ENCODE measurements at places on chromosomes 6 and 20.

DNA sequence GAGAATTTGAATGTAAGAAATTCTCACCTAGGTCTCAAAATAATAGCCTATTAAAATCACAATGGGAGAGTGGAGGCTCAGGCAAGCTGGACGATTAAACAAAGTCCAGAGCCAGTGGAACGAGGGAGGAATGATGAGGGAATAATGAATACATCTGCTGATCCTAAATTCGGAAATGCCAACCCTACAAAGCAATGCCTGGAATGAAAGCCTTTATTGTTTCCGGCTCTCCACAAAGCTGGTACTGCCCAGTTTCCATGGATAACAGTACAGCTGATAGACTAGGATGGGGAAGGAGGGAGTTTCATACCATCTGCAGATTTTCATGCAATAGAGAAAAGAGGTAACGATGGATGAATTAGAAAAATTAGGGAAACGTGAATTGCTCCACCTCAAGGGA lies 356.1 kb downstream of the CBLN4 start:
- no peak for DNase-seq

DNA sequence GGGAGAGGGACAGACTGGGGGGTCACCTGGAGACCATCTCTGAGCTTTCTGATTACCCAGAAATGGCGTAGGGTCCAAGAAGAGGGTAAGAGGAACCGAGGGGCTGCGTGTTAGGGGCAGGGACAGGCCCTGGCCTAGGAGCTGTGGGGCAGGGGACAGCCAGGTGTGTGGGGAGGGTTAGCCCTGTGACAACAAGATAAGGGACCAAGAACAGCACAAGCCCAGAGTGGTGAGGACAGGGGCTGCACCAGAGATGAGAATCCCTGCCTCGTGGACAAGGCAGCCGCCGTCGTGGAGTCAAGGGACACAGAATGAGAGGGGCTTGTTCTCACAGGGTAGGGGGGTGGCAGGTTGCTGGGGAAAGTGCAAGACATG lies 449 bp upstream of the AVP start:
- DNase-seq, result no peak

DNA sequence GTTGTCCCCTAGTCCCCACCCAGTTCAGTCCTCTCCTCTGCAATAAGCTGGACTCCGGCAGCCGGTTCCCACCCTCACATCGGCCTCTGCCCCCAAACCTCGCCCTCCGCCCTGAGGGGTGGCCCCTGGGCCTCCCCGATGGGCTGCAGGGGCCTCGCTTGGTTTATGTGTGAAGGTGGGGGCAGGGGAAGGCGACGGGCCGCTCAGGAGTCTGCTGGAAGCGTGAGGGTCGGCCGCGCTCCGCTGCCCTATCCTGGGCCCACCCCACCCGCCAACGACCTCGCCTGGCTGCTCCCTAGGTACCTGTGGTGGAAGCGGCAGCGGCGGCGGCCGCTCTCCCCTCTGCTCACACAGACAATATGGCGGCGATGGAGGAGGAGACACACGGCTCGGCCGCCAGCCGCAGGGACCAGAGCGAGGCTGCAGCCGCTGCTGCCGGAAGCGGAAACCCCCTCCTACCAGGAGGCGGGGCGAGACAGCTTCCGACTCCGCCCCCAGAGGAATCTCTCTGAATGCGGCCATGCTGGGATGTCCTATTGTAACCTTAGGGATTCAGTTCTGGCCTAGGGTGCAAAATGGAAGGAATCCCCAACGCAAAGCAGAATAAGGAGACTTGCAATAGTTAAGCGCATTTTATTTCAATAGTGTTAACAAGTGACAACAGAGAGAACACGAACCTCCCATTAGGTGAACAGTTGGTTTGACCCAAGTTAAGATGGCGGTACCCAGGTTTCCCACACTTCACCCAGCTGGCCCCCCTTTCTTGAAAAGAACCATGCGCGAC lies at the start of gene CSNK2A1:
TSS of gene CSNK2A1 (minus strand) at position 422 of the 784 bp plus-strand sequence. CDS start 35,239 bp downstream, outside the sequence.
- DNase-seq, result peak; percentile 95

GRCh38 chr6:101266063-101266462 lies 127.4 kb upstream of the GRIK2 start:
- peak; percentile 7 for DNase-seq

- DNase-seq, result no peak
Measured at GRCh38 chr6:118780668-118781067, 113.3 kb upstream of the ASF1A start.

DNA sequence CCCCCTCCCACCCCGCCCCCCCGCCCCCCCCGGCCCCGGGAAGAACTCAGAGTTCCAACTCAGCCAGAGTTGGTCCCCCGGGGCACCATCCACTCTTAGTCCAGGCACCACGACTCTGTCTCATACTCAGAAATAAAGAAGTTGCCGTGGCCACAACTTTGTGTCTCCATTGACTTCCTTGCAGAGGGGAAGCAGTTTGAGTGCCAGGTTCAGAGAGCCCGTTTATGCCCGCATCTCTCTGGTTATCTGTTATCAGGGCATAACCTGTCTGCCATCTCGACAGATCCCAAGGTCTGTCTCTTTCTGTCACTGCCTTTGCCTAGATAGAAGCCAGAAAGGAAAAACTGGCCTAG lies 605 bp downstream of the CDC5L start:
- no peak for DNase-seq

DNA sequence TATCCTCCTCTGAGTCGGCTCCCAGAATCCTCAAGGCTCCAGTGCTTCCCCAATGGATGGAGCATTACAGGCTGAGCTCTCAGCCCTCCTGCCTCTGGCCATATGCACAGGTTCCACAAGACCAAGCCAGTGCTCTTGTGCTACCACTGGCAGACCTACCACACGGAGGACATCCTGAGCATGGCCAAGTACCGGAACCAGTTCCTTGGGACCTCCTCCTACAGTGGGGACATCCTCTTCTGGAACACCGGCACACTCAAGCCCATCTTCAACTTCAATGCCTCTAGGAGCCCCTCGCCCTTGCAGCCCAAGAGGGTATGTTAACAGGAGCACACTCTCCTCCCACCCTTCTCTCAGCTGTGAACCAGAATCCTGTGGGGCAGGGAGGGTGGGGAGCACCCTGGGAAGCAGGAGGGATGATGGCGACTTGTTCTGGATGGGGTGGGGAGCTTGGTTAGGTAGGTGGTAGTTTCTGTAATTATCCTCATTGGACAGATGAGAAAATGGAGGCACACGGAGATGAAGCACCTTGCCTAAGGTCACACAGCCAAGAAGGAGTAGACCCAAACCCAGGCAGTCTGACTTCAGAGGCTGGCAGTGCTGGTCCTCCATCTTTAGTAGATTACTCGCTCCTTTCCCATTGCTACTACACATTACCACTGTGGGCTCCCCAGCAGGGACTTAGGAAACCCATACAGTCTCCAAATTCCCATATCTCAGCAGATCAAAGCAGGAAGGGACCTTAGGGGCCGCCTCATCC lies 58.6 kb downstream of the EFCAB8 start:
- no peak for DNase-seq

DNA sequence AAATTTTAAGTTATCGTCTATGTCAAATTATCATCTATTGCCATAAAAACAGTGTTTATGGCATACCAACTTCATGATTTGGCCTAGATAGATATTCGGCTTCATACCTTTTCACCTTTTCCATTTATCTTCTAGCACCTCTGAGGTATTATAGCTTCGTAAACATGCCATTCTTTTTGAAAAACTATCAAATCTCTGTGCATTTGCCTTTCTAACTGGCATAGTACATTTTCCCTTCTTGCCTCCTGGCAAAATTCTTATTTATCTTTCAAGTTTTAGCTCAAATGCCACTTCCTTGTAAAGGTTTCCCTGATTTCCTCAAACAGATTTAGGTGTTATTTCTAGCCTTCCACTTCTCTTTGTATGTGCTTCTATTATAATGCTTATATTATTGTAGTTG lies 7.0 kb upstream of the REV3L start:
- no peak for DNase-seq

- no peak for DNase-seq
Measured at GRCh38 chr6:21102201-21102600, 491.4 kb upstream of the SOX4 start.

DNA sequence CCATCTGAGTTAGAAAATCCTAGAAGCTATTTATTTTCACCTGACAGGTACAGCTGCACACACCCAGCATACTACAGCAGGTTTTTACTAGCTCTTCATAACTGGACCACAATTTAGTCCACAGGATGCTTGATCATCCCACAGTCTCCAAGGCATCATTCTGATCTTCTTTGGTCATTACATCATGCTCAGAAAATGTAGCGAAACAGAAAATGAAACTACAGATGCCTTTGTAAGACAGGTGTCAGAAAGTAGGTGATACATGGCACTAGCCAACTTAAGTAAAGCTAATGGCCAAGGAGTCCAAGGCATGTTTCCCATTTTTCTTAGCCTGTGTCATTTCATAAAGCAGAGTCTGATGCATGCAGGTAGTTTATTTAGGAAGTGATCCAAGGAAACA lies 102.3 kb downstream of the HTR1B start:
- DNase-seq, result no peak

GRCh38 chr20:33460711-33461110 lies 17.1 kb upstream of the SNTA1 start:
- DNase-seq, result no peak

DNA sequence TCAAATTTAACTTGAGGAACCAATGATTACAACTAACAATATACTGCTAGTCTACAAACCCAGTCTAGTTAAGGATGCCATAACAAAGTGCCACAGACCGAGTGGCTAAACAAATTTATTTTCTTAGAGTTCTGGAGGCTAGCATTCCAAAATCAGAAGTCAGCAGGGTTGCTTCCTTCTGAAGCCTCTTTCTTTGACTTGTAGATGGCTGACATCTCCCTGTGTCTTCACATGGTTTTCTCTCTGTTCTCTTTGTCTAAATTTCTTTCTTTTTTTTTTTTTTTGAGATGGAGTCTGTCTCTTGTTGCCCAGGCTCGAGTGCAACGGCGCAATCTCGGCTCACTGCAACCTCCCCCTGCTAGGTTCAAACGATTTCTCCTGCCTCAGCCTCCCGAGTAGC lies 56.1 kb downstream of the NCOA3 start:
- DNase-seq, result no peak

- no peak for DNase-seq
Measured at GRCh38 chr6:74674377-74674776, 531.5 kb downstream of the COL12A1 start.

DNA sequence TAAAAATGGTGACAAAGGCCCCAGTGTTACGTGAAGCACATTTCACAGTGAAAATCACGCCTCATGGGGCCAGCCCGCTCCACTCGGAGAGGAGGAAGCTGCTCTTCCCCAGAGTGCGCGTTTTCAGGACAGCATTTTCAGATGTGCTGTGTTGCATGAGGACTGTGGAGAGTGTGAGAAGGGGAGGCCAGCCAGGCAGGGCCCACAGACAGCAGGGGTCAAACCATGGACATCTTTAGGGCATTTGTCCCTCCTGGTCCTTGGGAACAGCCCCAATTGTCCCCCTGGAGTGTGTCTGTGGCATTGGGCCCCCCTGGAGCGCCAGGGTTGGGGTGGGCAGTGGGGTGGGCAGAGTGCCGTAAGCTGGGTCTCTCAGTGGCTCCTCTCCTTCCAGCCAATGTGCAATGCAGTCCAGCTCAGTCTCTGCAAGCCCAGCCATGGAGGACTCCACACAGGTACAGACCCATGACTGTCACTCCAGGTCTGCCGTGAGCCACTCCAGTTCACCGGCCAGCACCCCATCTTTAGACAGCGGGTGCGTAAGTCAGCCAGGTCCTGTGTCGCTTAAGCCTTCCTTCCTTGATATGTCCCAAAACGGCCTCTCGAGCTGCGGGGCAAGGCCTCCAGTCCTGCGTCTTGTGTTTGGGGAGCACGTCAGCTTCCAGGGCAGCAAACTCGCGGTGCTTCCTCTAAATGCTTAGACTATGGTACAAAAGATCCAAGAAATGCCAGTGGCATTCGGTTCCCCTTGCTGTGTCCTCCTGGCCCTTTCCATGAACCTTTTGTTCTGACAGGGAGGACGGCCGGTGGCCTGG lies 159.3 kb upstream of the AFDN start:
- DNase-seq, result no peak

- no peak for DNase-seq
Measured at GRCh38 chr20:52047811-52048764, 143.5 kb downstream of the ZFP64 start.

DNA sequence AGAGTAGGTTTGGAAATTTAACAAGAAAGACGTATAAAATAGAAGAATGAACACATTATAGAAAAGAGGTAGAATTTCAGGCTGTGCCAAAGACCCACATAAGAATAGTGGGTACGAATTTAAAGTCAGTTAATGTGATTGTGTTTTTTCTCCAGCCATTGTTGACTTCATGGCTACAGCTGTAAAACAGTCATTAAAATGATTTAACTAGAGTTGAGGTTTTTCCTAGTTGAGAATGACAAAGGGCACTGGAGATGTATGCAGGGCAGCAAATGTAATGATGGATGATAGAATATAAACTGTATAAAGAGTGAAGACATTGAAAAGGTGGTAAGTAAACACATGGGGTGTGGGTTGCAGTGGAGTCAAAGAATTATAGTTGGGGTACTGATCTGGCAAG lies 72.7 kb downstream of the LIN28B start:
- DNase-seq, result no peak

DNA sequence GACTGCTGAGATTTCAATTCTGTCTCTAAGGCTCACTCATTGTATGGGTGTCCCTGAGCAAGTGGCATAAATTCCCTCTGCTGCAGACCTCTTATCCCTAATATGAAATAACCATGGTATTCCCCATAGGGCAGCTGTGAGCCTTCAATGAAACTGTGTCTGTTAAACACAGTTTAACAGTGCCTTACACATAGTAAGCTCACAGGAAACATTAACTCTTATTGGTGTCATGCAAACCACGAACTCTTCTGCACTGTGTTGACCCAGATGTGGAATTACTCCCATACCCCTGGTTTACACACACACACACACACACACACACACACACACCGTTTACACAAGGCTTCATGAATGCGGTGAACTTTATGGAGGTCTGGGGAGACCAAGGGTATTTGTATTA lies 23.2 kb downstream of the DAAM2 start:
- DNase-seq, result no peak

DNA sequence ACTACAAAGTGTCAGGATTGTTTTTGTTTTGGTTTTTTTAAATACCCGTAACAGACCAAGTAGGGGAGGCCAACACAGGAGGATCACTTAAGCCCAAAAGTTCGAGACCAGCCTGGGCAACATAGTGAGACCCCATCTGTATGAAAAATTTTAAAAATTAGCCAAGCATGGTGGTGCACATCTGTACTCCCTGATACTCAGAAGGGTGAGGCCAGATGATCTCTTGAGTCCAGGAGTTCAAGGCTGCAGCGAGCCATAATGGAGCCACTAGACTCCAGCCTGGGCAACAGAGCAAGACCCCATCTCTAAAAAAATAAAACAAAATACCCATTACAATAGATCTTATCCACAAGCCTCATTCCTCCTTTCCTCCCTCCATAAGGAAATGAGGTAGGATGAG lies 28.7 kb upstream of the TM9SF4 start:
- DNase-seq, result no peak

DNA sequence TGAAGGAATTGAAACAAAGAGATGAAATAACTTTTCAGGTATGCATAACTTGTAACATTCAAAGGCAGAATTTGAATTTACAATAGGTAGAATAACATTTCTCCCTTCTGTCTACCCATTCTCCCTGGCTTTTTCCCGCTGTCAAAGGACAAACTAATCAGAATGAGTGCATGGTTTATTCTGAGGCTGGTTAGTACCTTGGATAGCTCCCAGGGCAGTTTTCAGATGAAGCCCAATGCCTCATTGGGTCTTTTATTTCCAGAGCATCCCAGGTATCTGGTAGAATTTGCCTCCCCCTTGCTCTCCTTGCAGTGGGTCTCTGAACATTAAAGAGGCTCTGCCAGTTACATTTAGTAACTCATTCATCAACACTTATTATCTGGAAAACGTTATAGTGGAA lies 665.5 kb downstream of the BCKDHB start:
- no peak for DNase-seq

- no peak for DNase-seq
Measured at GRCh38 chr6:3377536-3378397, 79.1 kb downstream of the SLC22A23 start.

- no peak for DNase-seq
Measured at GRCh38 chr6:150949526-150949925, 84.0 kb downstream of the MTHFD1L start.
